ENCODE measurements at places on chromosomes 4 and X. TPM values are rescaled to one million over a fixed set of nuclear protein-coding genes. Genes with fewer than 3 reads are reported as not detected.

- no peak for DNase-seq
Observed at GRCh38 chr4:90184560-90184959, 57.4 kb downstream of the CCSER1 start.

DNA sequence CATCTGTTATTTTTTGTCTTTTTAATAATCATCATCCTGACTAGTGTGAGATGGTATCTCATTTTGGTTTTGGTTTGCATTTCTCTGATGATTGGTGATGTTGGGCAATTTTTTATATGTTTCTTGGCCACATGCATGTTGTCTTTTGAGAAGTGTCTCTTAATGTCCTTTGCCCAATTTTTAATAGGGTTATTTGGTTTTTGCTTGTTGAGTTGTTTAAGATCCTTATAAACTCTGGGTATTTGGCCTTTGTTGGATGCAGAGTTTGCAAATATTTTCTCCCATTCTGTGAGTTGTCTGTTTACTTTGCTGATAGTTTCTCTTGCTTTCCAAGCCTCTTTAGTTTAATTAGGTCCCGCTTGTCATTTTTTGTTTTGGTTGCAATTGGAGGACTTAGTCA is 152.1 kb upstream of the MED14 start:
- DNase-seq, result no peak

- no peak for DNase-seq
Observed at GRCh38 chr4:146428298-146428697, 93.4 kb downstream of the SLC10A7 start.

DNA sequence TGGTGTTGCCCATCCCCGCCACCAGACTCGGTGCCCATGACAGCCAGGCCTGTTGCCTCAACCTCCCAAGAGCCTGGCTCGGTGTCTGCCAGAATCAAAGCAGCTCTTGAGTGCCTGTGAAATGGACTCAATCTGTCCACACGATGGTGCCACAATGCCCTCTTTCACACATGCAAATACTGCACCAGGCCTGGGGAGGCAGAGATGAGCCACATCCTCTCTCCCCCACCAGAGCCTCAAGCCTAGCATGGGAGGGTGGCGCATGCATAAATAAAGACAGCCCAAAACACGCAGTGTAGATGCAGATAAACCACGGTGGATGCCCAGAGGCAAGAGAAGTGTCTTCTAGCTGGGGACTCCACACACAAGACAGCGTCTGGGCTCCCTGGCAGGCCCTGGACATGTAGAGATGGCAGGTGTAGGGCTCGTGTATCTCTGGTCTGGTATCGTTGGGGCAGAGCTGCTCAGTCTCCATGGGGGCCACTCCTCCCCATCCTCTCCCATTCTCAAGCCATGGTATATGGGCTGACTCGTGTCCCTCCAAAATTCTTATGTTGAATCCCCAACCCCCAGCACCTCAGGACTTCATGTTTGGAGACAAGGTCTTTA is 65.6 kb downstream of the JAKMIP1 start:
- peak; percentile 27 for DNase-seq

GRCh38 chr4:87262886-87263285 is 42.5 kb upstream of the KLHL8 start:
- DNase-seq, result no peak

DNA sequence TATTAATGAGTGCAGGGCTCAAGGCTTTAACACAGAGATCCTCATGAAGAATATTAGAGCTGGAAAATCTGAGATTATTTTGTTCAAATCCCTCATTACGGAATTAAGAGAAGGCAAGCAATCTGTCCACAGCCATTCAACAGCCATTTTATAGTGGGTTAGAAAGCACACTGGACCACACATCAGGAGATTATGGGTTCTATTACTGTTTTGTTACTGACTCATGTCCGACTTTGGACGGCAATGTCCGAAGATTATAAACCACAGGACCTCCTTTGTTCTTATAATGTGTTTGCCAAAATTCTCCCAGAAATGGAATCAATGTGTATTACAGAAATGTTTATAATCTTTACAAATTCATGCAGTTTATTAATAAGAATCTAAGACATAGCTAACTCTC is 8.1 kb downstream of the LAMTOR3 start:
- DNase-seq, result no peak

GRCh38 chrX:138853936-138854335 is 142.4 kb upstream of the FGF13 start:
- DNase-seq, result no peak

DNA sequence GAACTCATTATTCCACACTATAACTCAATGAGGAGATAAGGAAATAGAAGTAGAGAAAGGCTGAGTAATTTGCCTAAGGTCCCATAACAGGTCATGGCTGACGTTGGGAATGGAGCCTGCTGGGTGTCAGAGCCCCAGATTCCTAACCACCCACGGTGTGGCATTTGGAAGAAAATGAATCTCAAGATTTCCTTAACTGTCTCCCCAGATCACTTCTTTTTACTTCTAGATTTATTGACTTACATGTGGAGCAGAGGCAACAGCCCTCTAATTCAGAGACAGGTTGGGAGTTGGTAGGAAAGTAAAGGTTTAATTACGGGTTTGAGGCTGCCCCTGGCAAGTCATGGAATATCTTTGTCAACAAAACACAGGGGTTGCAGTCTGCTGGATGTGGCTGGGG is 134.0 kb downstream of the ARHGAP10 start:
- DNase-seq, result no peak

The TEC gene
- 1.7 TPM for total RNA-seq

DNA sequence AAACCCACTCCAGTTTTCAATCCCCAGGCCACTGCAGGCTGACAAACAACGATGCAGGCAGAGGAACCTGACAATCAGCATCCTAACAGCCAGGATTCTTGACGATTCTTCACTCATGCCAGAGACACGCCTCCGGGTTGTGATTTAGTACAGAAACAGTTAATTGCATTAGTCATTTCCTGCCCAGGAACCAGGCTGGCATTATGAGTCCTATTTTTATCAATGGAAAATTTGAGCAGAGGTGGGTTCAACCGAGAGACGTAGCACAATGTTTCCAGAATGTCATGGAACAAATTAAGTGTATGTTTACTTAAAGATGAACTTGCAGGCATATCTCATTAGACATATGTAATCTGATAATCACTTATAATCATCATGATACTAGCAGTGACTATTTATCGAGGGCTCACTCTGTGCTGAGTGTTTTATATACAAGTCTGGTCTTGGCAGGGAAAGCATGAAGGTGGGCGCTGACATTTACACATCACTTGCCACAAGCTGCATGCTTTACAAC is 159.7 kb downstream of the NSUN7 start:
- DNase-seq, result no peak

GRCh38 chr4:148300877-148301276 is 141.3 kb downstream of the NR3C2 start:
- DNase-seq, result no peak

DNA sequence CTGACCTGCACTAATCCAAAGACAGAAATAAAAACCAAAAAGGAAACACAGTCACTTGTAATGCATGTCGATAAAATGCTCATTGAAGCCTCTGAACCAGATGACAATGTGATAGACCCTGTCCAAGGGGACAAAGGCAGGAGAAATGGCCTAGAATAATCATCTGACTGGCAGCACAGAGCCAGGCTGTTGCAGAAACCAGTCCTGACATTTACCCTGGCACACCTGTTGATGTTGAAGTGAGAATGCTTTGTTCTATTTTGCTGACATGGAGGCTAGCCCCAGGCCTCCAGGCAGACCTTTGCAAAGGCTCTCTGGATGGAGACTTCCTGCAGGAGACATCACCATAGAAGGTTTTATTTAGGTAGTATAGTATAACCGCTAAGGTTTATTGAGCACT is 41.0 kb downstream of the TFDP3 start:
- no peak for DNase-seq

The SSX3 gene
- not detected for total RNA-seq

DNA sequence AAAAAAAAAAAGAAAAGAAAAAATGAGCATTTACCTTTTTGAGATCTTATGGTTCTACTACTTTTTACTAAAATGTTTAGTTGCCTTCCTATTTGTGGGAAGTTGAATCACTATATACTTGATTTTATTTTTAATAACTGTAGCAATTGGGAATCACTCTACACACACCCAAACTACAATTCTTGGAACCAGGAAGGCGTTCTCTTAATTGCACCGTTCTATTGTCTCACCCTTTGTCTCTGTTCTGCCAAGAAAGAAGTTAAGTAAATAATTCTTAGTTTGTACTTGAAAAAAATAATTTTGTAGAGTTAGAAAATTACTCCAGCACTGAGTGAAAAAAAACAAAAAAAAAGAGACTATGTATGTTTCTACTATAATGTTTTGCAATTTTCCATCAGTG is 62.7 kb downstream of the ATOH1 start:
- no peak for DNase-seq

- no peak for DNase-seq
Observed at GRCh38 chr4:76569706-76570105, 134.7 kb downstream of the SHROOM3 start.

DNA sequence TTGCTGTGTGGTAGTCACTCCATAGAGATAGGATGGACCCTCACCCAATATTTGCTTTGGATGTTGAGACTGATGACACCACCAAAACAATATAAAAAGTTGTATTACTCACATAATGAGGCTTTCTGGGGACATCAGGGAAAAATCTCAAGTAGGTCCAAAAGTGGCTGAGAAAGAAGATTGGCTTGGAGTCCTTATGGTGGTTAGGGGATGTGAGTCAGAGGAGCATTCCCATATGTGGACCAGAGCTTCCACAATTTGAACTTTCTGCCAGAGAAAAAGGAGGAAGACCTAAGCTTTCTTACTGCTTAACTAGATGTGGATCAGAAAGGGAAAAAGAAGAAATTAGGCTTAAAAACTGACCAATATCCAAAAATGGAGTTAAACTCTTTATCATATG is 460.5 kb downstream of the SH3BGRL start:
- no peak for DNase-seq

DNA sequence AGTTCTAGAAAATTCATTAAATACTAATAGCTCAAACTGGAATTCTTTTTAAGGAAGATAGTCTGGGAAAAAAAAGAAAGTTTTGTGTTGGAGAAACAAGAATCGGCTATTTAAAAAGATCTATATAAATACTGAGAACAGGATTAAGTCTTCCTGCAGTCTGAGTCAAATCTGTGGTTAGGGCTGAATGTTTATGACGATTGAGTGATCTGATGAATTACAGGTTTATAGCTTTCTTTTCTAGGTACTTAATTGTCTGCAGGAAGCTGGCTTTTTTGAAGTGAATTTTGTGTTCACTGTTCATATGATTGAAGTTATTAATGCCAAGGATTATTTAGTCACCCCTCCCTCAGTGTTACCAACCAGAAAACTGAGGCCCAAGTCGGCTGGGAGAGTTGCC is 42.2 kb downstream of the TLL1 start:
- no peak for DNase-seq

The SYN1 gene
- 10.9 TPM for total RNA-seq

- no peak for DNase-seq
Observed at GRCh38 chrX:13985697-13986435, 43.8 kb downstream of the GEMIN8 start.

- DNase-seq, result no peak
Observed at GRCh38 chr4:162782778-162783525, 383.7 kb downstream of the NAF1 start.

The JCHAIN gene
- 4.4 TPM for total RNA-seq

The ITM2A gene
- total RNA-seq, result 70.9 TPM

The AIFM1 gene
- total RNA-seq, result 142 TPM

The MAGEB2 gene
- not detected for total RNA-seq

DNA sequence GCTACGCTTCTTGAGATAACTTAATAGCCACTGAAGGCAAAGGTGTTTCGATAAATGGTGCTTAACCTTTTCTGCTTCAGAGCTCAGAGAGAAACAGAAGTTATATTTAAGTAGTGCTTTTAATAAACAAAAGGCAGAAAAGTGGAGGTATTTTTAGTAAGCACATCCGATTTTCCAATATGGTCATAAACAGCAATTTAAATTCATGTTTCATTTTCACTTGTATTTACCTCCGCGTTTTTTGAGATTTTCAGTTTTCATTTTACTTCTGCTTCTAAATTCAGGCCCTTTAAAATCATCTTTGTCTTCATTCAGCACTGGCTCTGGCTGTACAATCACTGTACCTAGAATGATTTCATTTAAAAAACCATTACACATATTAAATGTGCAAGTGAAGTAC is 92.4 kb downstream of the ATRX start:
- DNase-seq, result no peak

The SH2D1A gene
- not detected for total RNA-seq

DNA sequence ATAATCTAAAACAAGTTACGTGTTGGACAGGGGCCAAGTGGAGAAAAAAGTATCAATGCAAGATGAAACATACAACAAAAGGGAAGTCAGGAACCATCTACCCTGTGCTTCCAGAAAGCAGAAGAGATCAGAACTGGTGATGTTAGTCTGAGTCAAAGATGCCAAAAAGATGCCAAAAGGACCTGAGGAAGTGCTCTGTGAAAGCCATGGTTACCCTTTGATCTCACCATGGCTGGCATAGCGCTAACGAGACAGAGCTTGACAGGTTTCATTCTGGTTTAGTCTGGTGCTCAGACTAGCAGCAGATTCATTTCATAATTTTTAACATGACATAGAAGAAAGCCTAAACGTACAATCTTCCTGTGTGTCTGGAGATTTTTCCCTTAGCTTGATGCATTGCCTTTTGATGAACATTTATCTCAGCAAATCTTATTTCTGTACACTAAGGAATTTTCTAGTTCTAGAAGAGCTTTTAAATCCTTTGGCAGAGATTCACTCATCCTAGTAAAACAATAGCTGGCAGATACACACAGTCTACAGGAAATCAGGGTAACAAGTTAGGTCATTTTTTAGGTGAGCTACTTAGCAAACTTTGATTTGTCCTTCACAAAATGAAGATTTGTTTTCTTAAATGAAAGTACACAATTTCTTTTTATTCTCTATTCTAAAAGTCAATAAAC is 87.7 kb downstream of the COL25A1 start:
- no peak for DNase-seq

GRCh38 chr4:52848254-52848653 is 13.9 kb upstream of the RASL11B start:
- DNase-seq, result no peak

GRCh38 chr4:7240306-7240705 is 48.0 kb downstream of the SORCS2 start:
- peak; percentile 6 for DNase-seq

DNA sequence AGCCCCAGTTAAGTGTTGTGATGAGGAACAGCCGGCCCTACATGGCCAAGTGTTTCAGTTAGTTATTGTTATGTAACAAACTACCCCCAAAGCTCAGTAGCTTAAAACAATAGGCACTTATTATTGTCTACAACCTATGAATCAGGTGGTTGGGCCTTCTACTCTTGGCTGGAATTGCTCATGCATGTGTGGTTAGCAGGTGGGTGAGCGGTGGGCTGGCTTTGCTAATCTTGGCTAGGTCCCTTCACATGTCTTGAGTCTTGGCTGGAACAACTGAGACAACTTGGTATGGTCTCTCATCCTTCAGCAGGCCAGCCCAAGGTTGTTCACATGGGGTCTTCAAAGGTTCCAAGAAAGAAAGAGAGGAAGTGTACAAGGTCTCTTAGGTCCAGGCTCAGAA is 54.5 kb upstream of the CHRNA9 start:
- DNase-seq, result no peak

- DNase-seq, result no peak
Observed at GRCh38 chr4:30920043-30920442, 199.9 kb downstream of the PCDH7 start.

Data from Right ventricle myocardium superior (tissue), 1 donor.